ENCODE measurements at places on chromosomes 2 and 18. TPM values are rescaled to one million over a fixed set of nuclear protein-coding genes. Genes with fewer than 3 reads are reported as not detected.

Gene PRKAG3
- total RNA-seq = not detected

Gene PSMA8
- not detected for total RNA-seq

Gene MC4R
- total RNA-seq = not detected

Gene NRP2
- total RNA-seq = 10.3 TPM

Gene HOXD9
- not detected for total RNA-seq

Gene HOXD13
- total RNA-seq = not detected

Gene LAMA3
- total RNA-seq = 269 TPM

Gene TTR
- total RNA-seq = not detected

Gene TRAPPC12
- 84.4 TPM for total RNA-seq

Gene FER1L5
- not detected for total RNA-seq

Gene CPLX4
- total RNA-seq = not detected

Gene ALPP
- 0.35 TPM for total RNA-seq

Gene RNF181
- 125 TPM for total RNA-seq

Gene SNED1
- total RNA-seq = 18.0 TPM

Gene GAREM1
- 21.4 TPM for total RNA-seq

Gene TDRD15
- total RNA-seq = not detected

Gene ARHGEF33
- total RNA-seq = 0.07 TPM

Gene CELF4
- total RNA-seq = not detected

Gene PARD3B
- 11.6 TPM for total RNA-seq

Gene REG3G
- not detected for total RNA-seq

Gene CCDC68
- total RNA-seq = 3.3 TPM

Gene GCA
- 1.9 TPM for total RNA-seq

Gene AGXT
- not detected for total RNA-seq

Gene SERPINB4
- not detected for total RNA-seq

Gene CIB4
- not detected for total RNA-seq

Gene GAL3ST2
- 0.37 TPM for total RNA-seq

Gene AQP12B
- not detected for total RNA-seq

Gene TM4SF20
- total RNA-seq = not detected

Gene UPP2
- total RNA-seq = not detected

Gene EDAR
- 0.37 TPM for total RNA-seq

Gene REG1B
- total RNA-seq = not detected

Gene DNAJC5G
- not detected for total RNA-seq

Gene VWC2L
- total RNA-seq = not detected

Gene TMEM127
- total RNA-seq = 40.0 TPM

Gene ALPI
- not detected for total RNA-seq

Measured in MCF 10A (cell line).